AG10803 (cell line): ENCODE measurements at places on chromosomes 5 and 9.

DNA sequence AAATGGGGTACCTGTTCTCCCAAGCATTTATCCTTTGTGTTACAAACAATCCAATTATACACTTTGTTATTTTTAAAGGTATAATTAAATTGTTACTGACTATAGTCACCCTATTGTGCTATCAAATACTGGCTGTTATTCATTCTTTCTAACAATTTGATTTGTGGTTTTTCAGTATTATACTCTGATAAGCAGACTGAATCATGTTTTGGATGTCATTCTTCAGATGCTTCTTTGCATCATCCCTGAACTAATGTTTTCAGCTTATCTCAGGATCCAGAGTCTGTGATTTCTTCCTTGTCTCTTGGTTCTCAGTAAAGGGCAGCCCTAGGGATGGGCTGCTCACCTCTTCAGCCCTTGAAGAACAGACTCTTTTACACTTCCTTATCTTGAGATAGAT, 177.8 kb upstream of the SGCD start:
- peak; percentile 31 for DNase-seq

DNA sequence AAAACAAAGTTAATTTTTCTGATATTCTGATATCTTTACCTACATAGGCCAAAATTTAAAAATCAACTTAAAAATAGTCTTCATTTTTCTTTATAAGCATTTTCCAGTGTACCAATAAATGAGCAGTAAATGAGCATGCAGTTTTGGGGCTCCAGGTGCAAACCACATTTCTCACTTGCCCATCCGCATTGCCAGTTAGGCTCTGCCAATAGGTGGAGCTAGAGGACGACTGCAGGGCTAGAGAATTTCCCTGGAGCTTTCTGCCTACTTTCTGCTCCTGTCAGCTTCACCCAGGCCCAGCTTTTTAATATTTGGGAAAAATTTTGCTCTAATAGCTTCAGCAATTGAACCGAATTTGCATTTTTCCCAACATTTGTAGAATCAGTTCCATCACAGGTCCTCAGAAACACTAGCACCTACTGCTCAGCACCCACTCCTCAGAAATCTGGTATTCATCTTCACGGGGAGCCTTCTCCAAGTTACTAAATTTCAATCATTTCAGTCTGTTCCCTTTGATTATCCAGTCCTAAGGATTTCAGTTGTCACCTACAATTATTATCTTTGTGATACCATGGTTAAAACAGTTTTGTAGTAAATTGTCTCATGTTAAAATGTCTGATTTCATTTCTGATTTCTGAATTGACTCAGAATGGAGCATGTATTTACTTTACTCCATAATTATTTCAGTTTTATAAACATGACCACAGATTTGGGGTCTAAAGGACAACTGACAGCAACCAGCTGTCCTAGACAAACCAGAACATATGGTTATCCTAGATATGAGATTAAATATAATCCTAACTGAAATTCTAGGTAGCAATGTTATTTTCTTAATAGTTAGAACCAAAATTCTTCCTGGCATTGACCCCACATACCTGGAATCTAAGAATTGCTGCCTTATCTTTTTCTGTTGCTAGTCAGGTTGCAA, 104.6 kb upstream of the FAM174A start:
- peak; percentile 36 for DNase-seq

DNA sequence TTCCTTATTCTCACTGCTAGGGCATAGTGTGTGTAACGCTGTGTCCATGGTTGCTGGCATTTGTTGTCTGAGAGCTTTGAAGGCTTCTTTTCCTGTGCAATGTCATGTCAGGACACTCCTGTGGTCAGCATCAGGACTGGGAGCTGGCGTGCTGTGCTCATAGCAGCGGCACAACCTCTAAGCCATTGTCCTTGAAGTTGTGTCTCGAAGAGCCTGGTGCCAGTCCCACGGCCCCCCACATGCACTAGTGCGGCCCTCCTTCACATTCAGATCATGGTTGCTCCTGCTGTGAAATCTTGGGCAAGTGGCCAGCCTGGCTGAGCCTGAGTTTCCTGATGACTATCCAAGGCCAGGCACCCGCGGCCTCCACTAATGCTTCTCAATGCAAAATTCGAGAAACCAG, 32.4 kb downstream of the PDZD2 start:
- DNase-seq: no peak

- DNase-seq: no peak
Measured at GRCh38 chr9:34069831-34070230, 21.1 kb upstream of the UBAP2 start.

GRCh38 chr5:145978708-145979107, 42.3 kb downstream of the SH3RF2 start:
- DNase-seq: no peak

- no peak for DNase-seq
Measured at GRCh38 chr5:53597894-53598293, 37.5 kb downstream of the NDUFS4 start.

DNA sequence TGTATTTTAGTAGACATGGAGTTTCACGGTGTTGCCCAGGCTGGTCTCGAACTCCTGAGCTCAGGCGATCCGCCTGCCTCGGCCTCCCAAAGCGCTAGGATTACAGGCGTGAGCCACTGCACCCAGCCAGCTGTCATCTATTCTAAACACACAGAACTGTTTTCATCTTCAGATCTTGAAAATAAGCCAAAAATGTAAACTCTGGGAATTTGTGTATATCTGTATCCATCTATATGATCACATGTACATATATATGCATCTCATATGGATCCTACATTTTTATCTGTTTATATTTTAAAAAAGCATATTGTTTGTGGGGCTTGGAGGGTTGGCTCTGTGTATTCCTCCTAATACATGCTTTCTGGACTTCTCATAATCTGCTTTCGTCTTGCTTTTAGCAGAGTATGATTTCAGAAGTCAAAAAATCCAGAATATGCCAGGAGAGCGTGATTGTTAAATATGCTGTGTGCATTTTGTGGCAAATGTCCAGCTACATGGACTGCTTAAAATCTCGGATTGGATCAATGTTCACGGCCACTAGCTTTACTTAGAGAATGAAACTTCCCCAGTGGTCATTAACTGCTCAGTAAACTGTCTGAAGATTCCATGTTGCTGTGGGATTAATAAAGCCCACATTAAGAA, 274.4 kb upstream of the IRX1 start:
- no peak for DNase-seq

DNA sequence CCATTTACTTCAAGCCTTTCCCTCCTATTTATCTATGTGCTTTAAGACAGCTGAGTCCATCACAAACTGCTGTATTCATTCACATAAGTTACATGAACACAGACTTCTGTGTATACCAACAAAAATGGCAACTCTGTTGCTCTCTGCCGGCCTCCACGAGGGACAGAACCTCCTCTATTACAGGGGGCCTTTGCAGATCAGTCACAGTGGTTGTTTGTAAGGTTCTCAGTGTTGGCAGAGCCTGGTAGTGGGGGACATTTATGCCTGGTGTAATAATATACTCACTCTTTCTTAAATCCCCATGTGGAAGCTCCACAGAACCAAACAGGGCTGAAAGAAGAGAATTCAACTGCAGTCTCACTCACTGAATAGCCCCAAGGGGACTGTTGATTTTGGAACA, 76.5 kb downstream of the SLC1A1 start:
- DNase-seq: no peak

DNA sequence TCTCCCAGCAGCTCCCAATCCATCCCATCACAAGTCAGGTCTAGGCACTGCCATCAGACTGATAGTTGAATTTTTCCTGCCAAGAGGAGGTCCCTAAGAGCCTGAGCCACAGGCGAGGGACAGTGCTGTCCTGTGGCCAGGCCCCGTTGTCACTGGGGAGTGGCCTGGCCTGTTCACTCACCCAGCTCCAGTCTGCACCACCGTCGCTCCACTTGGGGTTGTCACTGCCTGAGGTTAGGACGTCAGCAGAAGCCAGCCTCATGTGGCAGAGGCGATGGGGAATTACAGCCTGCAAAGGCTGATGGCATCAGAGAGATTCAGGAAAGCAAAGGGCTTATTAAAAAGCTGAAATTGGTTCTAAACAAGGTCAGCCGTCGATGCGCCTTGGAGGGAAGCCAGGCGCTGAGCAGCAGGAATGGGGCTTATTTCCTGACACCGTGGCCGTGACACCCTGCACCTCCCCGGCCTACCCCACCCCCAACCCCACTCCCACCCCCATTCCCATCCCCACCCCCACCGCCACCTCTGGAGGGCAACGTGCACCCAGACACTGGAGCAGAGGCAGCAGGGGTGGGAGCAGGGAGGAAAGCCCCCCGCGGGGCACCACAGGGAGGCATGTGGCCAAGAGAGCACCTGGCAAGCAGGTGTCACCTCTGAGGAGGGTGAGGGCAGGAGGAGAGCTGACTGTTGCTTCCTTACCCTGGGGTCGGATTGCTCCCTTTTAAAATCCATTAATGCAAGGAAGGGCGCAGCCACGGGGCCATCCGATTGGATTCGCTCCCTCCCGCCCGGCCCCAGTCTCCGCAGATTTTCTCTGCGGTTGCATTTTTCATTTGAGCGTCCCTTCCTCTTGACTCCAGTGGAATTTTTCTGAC, 3.1 kb upstream of the DBH start:
- DNase-seq: no peak

DNA sequence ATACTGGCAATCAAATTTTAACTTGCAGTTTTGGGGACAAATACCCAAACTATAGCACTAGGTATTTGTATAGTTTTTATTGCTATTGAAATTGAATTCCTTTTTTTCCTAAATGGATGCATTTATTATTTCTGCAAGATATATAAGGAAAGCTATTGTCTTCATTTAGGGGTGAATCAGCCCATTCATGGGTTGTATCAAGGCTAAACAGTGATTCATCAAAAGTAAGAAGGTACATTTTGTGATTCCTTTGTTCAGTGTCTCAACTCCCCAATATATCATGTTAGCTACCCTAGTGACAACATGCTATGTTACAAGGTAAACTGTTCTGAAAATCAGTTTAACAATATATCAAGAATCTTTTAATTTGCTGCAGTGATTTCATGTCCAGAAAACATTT, 185.7 kb downstream of the PLK2 start:
- no peak for DNase-seq

DNA sequence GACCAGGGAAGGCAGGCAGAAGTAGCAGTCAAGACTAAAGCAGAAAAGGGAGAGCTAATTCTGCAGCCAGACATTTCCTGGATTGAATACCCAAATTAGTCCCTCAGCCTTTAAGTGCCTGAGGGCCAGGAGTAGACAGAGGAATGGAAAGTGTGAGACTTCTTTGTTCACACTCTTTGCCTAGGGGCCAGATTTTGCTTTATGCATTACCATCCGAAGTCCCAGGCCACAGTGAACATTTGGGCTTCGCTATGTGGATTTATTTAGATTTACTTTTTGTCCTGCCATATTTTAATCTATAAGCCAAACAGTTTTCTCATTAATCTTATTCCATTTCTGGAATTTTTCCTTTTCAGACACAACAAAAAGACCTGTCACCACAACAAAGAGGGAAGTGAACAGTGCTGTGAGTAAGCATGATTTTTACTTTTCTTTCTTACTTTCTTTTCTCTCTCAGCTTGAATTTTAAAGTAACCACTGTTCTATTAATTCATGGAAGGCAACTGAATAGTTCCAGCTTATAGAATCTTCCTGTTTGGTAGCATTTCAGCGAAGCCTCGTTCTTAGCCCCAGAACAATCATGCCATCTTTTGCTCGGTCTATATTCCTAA, 52.6 kb downstream of the PDCD1LG2 start:
- DNase-seq: no peak

- peak; percentile 83 for DNase-seq
Measured at GRCh38 chr5:79448336-79448735, 65.6 kb downstream of the HOMER1 start.

- DNase-seq: no peak
Measured at GRCh38 chr5:170534177-170534576, 30.4 kb downstream of the KCNIP1 start.

DNA sequence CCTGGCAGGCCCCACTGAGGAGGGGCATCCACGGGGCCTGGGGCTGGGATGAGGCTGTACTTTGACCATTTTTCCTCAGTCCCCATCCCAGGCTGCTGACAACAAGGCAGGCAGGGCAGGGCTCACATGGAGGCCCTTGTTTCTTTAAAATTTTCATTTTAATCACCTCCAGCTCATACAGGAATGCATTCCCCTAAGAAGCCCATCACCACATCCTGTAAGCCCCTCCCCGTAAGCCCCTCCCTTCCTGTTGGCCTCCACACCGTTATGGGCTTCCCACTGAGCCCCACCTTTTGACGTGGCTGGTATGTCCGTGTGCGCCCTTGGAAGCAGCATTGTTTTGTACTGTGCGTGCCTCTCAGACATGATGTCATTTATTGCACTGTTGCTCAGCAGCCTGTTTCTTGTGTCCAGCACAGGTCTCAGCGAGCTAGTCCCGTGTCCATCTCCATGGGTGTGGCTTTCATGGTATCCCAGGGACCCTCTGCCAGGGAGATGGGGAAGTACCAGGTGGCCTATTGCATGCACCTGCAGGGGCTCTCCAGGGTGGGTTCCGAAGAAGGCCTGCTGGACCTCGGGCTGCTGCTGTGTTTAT, 22.4 kb downstream of the PHF2 start:
- DNase-seq: peak; percentile 64

GRCh38 chr5:32714836-32715235, 3.7 kb downstream of the NPR3 start:
- peak; percentile 22 for DNase-seq

GRCh38 chr9:3862561-3862960, 336.8 kb upstream of the RFX3 start:
- DNase-seq: no peak

DNA sequence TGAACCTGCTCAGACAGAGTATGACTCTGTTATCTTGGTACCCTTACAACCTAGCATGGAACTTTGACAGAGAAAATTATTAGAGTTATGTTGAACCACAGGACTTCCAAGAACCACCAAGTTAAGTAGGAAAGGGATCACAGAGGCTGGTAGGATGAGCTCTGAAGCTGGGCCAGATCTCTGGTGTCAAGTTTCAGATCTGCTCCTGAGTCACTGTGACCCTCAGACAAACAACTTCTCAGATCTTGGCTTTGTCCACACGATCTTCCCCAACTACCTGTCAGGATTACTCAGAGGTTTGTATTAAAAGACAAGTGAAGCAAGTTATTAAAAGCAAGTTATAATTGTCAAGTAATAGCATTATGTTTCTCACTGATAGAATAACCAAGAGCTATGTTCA, 189.0 kb downstream of the SEC61B start:
- no peak for DNase-seq

DNA sequence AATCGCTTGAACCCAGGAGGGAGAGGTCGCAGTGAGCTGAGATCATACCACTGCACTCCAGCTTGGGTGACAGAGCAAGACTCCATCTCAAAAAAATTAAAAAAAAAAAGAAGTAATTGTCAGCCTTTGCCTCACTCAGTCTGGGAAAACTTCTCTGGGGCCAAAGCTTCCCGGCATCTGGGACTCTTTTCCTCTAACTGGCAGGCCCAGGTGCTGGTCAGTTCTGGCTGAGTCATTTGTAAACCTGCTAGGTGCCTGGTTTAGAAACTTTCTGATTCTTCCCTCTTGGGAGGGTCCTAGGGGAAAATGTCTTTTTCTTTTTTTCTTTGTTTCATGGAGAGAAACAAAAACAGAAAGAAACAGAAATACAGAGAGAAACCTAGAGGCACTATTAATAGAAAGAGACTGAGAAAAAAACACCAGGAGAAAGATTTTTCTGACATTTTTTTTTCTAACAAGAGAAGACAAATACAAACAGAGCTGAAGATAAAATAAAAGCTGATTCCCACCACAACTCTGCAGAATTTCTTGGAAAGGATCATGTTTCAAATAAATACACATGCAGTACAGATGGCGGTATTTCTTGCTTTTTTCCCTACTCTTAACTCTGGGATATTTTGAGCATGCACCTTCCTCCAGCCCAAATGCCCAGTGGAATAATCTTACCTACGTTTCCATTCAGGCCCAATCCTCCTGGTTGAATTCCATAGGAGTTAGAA, 22.1 kb upstream of the UBAP2 start:
- DNase-seq: peak; percentile 40
